Gastroesophageal sphincter (tissue), 4 donors: ENCODE measurements at places on chromosomes 1 and 21.
A peak's percentile ranks its signal among the peaks of the same experiment; 100 is the strongest.

- H3K4me1 ChIP-seq, result peaks cover under 1% of the 10 kb centered on the region
- H3K36me3 ChIP-seq, result no peaks in the 10 kb centered on the region
- ATAC-seq, result peak; percentile 56
- H3K27ac ChIP-seq, result peak overlapping the region; percentile 25
These were observed 195.7 kb upstream of the PTBP2 start for GRCh38 chr1:96525657-96526557.

GRCh38 chr1:63408331-63408730 is 40.9 kb downstream of the ALG6 start:
- H3K27me3 ChIP-seq, result no peaks in the 10 kb centered on the region
- no peak for ATAC-seq
- H3K4me3 ChIP-seq, result no peak overlapping the region
- no peaks in the 10 kb centered on the region for H3K36me3 ChIP-seq
- no peak overlapping the region for H3K27ac ChIP-seq

- H3K36me3 ChIP-seq, result no peaks in the 10 kb centered on the region
- no peak overlapping the region for H3K4me3 ChIP-seq
- H3K27me3 ChIP-seq, result peaks cover 36% of the 10 kb centered on the region
- no peak overlapping the region for H3K27ac ChIP-seq
- ATAC-seq, result peak; percentile 35
- H3K4me1 ChIP-seq, result no peaks in the 10 kb centered on the region
These were observed 5.9 kb upstream of the WNT2B start for GRCh38 chr1:112502826-112503225.

- H3K4me3 ChIP-seq, result no peak overlapping the region
- H3K27me3 ChIP-seq, result no peaks in the 10 kb centered on the region
- H3K27ac ChIP-seq, result no peak overlapping the region
- ATAC-seq, result no peak
- H3K36me3 ChIP-seq, result no peaks in the 10 kb centered on the region
These were observed 86.0 kb downstream of the LRRC53 start for GRCh38 chr1:74426208-74426937.

GRCh38 chr1:66788231-66788939 is 12.7 kb downstream of the INSL5 start:
- H3K27me3 ChIP-seq, result no peaks in the 10 kb centered on the region
- H3K4me3 ChIP-seq, result no peak overlapping the region
- ATAC-seq, result no peak
- H3K4me1 ChIP-seq, result no peaks in the 10 kb centered on the region
- no peaks in the 10 kb centered on the region for H3K36me3 ChIP-seq
- H3K27ac ChIP-seq, result no peak overlapping the region

DNA sequence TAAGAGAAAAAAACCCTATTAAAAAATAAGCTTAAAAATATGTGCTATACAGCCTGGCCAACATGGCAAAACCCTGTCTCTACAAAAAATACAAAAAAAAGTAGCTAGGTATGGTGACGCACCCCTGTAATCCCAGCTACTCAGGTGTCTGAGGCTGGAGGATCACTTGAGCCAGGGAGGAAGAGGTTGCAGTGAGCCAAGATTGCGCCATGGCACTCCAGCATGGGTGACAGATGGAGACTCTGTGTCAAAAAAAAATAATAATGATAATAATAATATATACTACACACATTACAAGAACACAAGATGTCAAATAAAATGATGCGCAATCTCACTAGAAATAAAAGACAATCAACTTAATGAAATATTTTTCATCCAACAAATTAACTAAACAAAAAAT is 22.9 kb downstream of the NRDC start:
- H3K27ac ChIP-seq, result no peak overlapping the region
- H3K36me3 ChIP-seq, result peaks cover 14% of the 10 kb centered on the region
- no peak for ATAC-seq

GRCh38 chr1:110749960-110750359 is 75.2 kb upstream of the KCNA3 start:
- H3K27ac ChIP-seq, result no peak overlapping the region
- no peak for ATAC-seq
- H3K27me3 ChIP-seq, result peaks cover 22% of the 10 kb centered on the region
- H3K36me3 ChIP-seq, result no peaks in the 10 kb centered on the region

DNA sequence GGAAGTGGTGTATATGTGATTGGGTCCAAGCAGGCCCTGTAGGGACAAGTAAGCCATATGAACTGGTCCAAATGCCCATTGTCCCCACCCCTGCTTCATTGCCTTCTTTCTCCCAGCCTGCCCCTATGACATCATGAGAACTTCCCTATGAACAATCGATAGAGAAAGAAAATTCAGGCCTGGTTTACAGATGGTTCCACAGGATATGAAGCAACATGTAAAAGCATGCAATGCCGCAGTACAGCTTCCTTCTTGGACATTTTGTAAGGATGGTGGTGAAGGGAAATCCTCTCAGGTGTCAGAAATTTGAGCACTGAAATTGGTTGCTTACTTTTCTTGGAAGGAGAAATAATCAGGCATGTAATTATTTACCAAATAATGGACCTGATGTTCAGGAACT is 581.7 kb downstream of the MRPL39 start:
- no peaks in the 10 kb centered on the region for H3K4me1 ChIP-seq
- H3K27ac ChIP-seq, result no peak overlapping the region
- H3K36me3 ChIP-seq, result no peaks in the 10 kb centered on the region
- no peaks in the 10 kb centered on the region for H3K27me3 ChIP-seq

- H3K27me3 ChIP-seq, result no peaks in the 10 kb centered on the region
- H3K4me1 ChIP-seq, result no peaks in the 10 kb centered on the region
- peak within 1 kb of the TSS; percentile 91 for H3K27ac ChIP-seq
- peak within 1 kb of the TSS; percentile 76 for H3K4me3 ChIP-seq
- H3K36me3 ChIP-seq, result peaks cover 6% of the 10 kb centered on the region
- ATAC-seq, result peak; percentile 92
These were observed at the start of gene RNASEL for GRCh38 chr1:182588500-182589396. TSS of gene RNASEL (minus strand) at chr1:182589256. CDS start at chr1:182586806, 2,450 bp downstream.

DNA sequence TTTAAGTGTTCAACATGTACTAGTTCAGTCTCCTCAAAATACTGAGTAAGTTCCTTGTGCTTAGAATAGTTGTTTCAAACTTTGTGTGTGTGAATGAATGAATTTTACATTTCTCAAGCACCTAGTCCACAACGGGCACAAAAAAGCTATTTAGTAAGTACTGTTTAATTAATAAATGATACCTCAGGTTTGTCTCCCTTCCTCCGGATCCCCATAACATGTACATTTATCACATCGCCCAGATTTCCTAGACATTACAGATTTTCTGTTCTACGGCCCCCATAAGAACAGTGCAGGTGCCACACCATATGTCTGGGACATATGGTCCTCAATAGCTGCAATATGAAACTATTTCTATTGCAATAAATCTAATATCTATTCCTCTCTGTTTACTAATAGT is 1.3 kb upstream of the TTF2 start:
- no peaks in the 10 kb centered on the region for H3K36me3 ChIP-seq
- no peaks in the 10 kb centered on the region for H3K4me1 ChIP-seq
- no peak overlapping the region for H3K27ac ChIP-seq
- ATAC-seq, result no peak

DNA sequence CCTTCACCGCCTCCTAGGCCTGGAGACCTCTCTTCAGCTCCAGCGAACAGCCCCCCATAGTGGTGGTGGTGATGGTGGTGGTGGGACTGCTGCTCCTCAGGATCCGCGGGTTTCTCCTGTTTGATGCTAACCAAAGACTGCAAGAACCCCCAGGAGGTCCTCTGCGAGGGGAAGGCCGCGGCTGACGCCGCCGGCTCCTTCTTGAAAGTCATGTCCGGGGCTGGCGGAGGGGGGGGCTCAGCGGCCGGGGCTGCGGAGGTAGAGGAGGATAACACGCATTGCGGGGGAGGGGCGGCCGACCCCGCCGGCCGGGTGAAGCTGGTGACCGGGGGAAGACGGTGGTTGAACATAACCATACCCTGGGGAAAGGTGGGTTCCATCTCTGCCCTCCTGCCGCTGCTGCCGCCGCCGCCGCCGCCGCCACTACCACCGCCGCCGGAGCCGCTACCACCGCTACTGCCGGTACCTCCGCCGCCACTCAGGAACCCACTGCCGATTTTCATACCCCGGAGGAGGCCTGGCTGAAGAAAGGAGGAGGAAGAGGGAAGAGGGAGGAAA is 554 bp downstream of the ZNF281 start:
- H3K4me3 ChIP-seq, result peak overlapping the region; percentile 58
- peak overlapping the region; percentile 91 for H3K27ac ChIP-seq
- H3K36me3 ChIP-seq, result no peaks in the 10 kb centered on the region
- H3K4me1 ChIP-seq, result peaks cover 24% of the 10 kb centered on the region
- H3K27me3 ChIP-seq, result no peaks in the 10 kb centered on the region

GRCh38 chr1:16124377-16125087 is 31.3 kb downstream of the EPHA2 start:
- no peaks in the 10 kb centered on the region for H3K27me3 ChIP-seq
- H3K36me3 ChIP-seq, result no peaks in the 10 kb centered on the region
- ATAC-seq, result no peak
- H3K27ac ChIP-seq, result no peak overlapping the region
- peaks cover 15% of the 10 kb centered on the region for H3K4me1 ChIP-seq

GRCh38 chr1:19068639-19069276 is 112.3 kb upstream of the IFFO2 start:
- no peak overlapping the region for H3K27ac ChIP-seq
- ATAC-seq, result no peak
- H3K4me1 ChIP-seq, result peaks cover 29% of the 10 kb centered on the region
- no peak overlapping the region for H3K4me3 ChIP-seq

DNA sequence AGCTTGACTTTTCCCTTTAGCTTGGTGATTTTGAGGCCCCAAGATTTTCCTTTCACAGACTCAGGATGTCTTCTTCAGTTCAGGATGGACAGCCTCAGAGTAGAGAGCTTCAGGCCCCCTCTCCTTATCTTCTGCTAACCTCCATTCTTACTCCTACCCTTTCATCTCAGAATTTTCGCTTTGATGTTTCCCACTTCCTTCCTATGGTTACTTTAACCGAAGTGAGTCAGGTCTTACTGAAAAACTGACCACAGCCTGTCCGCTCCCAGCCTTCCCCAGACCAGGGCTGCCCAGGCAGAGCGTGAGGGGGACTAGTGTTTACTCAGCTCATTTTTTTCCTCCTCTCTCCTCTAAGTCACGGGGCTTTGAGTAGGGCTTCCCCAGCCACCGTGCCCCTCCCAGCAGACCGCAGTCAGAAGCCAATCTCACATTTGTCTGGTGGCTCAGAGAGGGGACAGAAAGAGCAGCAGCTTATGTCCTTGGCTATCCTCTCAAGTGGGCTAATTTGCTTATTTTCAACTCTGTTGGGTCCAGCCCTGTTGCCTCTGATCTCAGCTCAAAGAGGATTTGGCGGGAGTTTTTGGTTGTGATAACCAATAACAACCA is 4.2 kb upstream of the IL19 start:
- no peaks in the 10 kb centered on the region for H3K4me1 ChIP-seq
- no peak overlapping the region for H3K4me3 ChIP-seq

GRCh38 chr1:59055908-59056719 is 240.8 kb upstream of the FGGY start:
- no peak overlapping the region for H3K4me3 ChIP-seq
- no peaks in the 10 kb centered on the region for H3K36me3 ChIP-seq
- H3K4me1 ChIP-seq, result peaks cover 3% of the 10 kb centered on the region
- H3K27me3 ChIP-seq, result no peaks in the 10 kb centered on the region
- H3K27ac ChIP-seq, result peak overlapping the region; percentile 69

- H3K4me1 ChIP-seq, result peaks cover 12% of the 10 kb centered on the region
- ATAC-seq, result no peak
- H3K36me3 ChIP-seq, result no peaks in the 10 kb centered on the region
- H3K4me3 ChIP-seq, result no peak overlapping the region
These were observed 23.4 kb upstream of the PTP4A2 start for GRCh38 chr1:31961536-31961935.
